ENCODE measurements at places on chromosomes 5 and 9.

DNA sequence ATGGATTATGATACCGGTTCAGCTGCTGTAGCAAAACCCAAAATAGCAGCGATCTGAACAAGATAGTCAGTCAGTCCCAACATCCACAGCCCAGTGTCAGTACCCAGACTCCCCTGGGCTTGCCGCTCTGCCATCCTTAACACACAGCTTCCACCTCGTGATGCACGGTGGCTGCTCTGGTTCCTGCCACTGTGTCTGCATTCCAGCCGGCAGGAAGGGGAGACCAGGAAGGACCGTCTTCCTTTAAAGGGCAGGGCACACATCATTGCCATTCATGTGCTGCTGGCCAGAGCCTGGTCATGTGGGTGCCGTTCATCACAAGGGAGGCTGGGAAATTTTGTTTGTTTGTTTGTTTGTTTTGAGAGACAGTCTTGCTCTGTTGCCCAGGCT, 131.0 kb upstream of the IER5L start:
- no peak for DNase-seq

DNA sequence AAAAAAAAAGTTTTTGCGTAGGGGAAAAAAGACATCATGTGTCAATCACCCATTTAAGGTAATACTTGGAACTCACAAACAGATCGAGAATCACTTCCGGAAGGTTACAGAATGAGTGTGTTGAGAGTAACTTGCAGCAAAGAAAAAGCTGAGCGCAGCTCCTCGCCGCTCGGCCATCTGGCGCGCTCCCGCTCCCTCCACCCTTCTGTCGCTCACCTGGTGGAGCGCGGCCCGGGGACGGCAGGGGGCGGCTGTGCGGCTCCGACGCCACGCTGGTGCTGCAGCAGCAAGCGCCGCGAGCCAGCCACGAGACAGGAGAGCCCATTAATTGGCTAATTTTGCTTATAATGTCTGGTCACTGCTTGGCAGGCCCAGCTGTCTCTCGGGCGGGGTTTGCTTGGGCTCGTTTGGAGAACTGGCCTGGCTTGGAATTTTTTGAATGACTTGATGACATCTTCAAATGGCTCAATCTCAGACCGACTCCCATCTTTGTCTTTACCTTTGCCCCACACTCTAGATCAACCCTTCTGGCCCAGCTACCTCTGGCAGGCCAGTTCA, 601.8 kb downstream of the CCDC171 start:
- peak; percentile 83 for DNase-seq

- DNase-seq, result no peak
Observed at GRCh38 chr5:167623354-167623753, 668.1 kb upstream of the WWC1 start.

DNA sequence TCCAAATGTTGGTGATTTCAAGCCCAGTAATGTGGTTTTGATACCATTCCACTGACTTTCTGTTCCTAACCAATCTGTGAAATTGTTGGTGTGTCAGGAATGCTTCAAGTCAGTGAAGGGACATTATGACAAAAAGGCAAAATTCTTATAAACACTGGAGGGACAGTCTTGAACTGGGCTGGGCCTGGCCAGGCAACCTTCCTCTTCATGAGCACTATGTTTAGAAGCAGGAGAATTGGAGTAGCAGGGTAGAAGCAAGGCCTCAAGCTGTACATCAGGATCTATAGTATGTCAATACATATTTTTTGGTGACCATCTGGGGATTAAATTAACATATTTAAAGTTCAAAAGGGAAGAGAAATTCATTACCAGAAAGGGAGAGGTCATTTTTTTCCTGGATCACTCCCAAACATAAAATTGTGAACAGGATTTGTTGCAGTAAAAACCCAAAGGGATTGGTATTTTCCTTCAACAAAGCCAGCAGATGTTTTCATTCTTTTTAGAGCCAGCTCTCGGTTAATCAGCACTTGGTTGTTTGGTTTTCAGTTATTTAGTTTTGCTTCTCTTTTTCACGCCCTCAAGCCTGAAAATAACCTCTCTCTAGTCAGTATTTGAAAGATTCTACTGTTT, 77.9 kb upstream of the PIK3R1 start:
- no peak for DNase-seq

GRCh38 chr9:36845844-36846243, 188.2 kb downstream of the PAX5 start:
- DNase-seq, result no peak

Data from hepatocyte (in vitro differentiated cells).